ENCODE measurements at places on chromosomes 1 and 21.

DNA sequence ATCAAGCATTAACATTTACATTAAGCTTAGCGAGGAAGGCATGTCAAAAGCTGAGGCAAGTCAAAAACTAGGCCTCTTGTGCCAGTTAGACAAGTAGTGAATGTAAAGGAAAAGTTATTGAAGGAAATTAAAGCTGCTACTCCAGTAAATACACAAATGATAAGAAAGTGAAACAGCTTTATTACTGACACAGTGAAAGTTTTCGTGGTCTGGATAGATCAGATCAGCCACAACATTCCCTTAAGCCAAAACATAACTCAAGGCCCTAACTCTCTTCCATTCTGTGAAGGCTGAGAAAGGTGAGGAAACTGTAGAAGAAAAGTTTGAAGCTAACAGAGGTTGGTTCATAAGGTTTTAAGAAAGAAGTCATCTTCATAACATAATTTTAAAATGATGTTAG lies 131.9 kb downstream of the VAV3 start:
- no peak for DNase-seq

- no peak for DNase-seq
Measured at GRCh38 chr1:156310962-156311361, 11.9 kb upstream of the VHLL start.

DNA sequence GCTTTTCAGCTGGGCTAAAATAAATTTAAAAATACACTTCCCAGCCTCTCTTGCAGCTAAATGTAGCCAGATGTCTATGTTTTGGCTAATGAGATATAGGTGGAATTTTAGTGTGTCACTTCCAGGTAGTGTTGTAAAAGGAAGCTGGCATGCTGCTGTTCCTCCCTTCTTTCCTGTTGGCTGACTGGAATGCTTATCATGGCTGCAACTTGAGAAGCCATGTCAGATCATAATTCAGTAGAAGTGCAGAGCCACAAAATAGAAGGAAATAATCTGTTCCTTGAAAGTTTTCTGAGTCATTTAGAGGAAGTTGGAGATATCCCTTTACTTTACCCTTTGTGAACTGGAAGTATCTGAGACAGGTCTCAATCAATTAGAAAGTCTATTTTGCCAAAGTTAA lies 10.9 kb upstream of the RBM15 start:
- DNase-seq, result no peak

GRCh38 chr21:36419996-36420395 lies 34.8 kb downstream of the CHAF1B start:
- DNase-seq, result peak; percentile 38

- DNase-seq, result no peak
Measured at GRCh38 chr1:117930173-117930447, 571 bp downstream of the WDR3 start.

DNA sequence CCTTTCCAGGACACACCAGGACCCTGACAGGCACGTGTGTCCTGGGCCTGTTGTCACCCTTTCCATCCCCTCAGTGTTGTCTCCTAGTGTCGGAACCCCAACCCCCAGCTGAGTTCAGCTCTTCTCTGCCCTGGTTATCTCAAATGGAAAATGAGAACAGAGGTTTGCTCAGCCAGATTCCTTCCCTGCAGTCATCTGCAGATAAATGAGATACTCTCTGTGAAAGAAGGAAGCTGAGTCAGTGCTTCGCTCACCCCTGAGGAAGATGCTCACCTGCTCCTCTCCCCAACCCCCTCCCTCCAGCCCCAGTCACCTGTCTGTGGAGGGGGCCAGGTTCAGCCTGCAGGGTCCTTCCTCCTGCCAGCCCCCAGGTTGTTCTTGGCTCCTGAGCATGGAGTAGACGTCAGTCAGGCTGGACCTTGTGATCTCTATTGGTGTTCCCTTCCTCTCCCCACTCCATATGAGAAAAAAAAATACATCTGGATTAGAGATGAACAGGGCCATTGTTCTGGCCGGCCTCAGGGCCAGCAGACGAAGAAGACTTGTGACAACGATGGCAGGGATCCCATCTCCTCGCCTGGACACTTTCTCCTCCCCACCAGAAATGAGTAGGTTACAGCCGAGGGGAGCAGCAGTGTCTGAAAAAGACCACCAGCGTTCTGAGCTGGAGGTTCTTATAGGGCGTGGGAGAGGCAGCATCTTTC lies 20.9 kb downstream of the PHGDH start:
- DNase-seq, result no peak

DNA sequence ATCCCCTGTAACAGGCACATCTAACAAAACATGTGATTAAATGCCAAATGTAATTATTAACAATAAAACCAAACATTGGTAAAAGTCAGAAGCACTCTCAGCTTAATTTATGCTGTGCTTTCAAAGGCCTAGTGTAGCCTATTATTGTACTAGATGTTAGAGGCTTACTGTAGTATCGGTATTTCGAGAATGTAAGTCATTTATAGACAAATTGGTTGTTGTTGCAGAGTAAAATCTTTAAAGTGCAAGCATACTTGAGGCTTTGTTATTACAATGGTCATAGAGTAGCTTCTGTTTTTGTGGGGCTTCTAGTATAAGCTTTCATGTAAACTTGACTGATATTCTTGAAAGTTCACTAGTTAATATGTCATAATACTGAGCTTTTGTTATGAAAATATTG lies 965.8 kb downstream of the PLA2G4A start:
- DNase-seq, result no peak

GRCh38 chr1:159341736-159342135 lies 39.6 kb downstream of the FCER1A start:
- no peak for DNase-seq

GRCh38 chr1:153122831-153123421 lies 9.6 kb upstream of the SPRR2F start:
- peak; percentile 12 for DNase-seq

GRCh38 chr1:3156936-3157335 lies 87.9 kb downstream of the PRDM16 start:
- DNase-seq, result no peak

DNA sequence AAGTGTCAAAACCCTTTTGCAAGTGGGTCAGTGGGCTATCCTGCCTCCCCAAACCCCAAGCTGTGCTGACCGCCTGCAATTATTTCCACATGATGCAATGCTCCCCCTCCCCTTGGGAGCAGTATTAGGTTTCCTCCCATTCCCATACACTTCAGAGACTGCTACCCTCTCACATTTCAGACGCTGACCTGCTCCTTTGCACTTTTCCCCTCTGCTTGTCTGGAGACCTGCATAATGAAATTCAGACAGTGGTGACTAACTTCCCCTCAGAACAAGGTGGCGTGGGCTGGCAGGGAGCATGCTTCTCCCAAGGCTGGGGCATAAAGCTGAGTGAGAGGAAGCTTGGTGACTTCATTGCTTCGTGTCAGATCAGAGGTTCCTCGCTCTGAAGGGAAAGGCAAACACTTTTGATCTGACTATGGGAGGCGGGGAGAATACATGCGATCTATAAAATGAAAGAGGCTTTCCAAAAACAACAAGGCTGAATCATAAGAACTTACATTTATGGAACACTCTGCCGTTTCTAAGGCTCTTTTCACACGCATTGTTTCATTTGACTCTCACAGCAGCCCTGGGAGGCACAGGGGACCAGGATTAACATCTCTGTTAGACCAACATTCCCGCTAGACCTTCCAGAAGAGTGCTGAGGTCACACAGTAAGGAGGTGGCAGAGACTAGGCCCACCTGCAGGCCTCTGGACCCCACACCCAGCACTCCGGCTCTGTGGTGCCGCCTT lies 27.5 kb upstream of the ROR1 start:
- no peak for DNase-seq

DNA sequence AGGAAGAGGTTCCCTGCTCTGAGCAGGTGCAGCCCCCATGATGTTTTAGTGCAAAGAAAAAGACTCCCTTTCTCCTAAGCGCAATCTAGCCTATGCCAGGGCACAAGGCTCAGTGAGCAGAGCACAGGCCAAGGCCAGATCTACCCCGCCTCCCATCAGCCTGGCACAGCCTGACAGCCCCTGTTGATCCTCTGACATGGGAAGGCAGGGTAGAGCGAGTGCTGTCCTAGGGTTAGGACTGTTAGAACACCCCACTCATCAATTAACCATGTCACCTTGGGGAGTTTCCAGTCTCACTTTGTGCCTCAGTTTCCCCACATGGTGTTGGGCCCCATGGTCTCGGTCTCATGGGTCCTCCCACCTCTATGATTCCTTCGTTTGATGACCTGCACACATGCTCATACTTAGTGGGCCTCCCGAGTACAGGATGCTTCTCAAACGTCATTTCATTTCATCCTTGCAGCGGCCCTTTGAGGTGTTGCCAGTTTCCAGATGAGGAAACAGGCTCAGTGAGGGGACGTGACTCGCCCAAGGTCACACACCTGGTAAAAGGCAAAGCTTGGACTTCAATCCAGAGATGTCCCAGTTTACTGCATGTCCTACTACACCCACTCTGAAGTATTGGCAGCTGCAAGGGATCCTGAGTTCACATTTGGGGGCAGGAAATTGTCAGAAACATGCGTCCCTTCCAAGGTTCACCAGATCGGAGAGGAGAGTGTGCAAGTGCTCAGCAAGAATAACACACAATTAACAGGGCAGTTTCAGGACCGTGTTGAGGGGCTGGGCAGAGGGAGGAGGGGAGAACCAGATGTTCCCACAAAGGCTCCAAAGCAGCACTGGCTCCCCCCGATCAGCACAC lies 213.3 kb downstream of the TRABD2B start:
- no peak for DNase-seq

GRCh38 chr1:156927215-156928042 lies 7.0 kb downstream of the LRRC71 start:
- DNase-seq, result peak; percentile 43

GRCh38 chr1:17599291-17599953 lies 59.9 kb downstream of the ARHGEF10L start:
- DNase-seq, result no peak

DNA sequence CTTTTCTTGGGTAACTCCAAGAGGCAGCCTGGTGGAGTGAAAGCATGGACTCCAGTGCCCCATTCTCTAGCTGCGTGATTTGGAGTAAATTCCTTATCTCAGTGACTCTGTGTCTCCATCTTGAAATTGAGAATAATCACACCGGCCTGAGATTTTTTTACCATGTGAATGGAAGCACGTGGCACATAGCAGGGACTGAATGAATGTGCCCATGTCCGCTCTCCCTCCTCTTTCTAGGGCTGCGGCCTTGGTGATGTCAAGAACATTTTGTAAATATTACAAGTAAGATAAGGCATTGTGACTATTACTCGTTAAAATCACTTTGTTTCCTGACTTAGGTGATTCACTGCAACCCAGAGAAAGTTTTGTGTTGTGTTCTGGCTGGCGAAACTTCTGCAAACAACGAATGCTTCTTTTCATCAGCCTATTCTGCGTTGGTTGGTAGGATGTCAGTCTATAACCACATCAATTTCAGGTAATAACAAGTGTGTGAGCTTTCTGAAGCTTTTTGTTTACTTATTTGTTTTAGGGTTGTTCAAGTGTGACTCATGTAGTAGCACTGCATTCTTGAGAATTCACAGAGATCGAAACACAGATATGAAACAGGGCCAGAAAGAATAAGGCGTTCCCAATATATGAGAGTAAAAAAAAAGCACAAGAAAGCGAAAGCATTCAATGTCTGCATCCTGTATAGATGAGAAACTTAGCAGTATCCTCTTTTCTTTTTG lies 135.7 kb upstream of the SLC45A1 start:
- DNase-seq, result peak; percentile 44

DNA sequence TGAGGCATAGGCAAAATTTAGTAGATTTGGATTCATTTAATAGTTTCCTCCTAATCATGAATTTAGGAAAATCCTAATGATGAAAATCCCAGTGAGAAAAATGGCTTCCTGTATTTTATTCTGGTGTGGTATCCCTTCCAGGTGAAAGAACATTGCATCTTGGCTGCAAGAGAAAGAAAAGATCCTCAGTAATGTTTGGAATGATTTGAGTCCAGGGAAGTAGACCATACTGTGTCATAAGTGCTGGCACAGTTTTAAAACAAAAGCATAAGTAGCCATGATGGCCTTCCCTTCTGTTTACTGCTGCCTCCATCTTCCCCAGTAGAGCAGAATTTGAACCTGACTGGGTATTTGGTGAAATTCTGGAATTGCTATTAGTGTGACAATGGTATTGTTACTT lies 52.8 kb downstream of the CACHD1 start:
- DNase-seq, result no peak

GRCh38 chr1:3895279-3895950 lies 4.7 kb downstream of the C1orf174 start:
- DNase-seq, result no peak

DNA sequence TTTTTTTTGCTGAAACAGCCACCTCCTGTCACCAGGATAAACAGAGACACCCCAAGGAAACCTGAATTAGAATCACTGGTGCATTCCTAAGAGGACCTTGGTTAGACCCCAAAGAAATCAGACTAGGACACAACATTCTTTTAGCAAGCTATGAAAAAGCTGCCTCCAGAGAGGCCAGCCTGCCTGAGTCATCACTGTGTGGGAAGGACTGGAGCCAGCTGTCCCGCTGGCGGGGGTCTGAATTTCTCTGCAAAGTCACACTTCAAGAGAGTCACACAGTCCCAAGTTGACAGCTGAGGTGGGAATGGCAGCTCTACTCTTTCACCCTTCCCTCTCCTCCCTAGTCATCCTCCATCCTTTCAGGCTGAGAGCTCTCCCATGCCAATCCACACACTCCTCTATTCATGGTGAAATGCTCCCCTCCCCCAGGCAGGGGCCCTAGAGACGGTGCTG lies 405.0 kb upstream of the POU3F1 start:
- no peak for DNase-seq

DNA sequence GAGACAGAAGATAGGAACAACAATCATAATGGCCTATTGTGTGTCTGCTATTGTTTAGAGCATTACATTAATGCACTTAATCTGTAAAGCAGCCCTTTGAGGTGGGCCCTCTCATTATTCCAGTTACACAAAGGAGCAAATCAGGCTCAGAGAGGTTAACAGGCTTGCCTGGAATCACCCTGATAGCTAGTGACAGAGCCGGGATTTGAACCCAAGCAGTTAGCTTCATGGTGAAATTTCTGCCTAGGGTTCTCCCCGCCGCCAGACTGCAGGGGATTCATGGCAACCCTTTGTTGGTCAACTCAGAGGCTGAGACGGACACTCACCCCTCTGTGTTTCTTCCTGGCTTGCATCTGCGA lies 7.1 kb downstream of the HEYL start:
- no peak for DNase-seq

- no peak for DNase-seq
Measured at GRCh38 chr1:14996133-14997050, 157.2 kb upstream of the TMEM51 start.

DNA sequence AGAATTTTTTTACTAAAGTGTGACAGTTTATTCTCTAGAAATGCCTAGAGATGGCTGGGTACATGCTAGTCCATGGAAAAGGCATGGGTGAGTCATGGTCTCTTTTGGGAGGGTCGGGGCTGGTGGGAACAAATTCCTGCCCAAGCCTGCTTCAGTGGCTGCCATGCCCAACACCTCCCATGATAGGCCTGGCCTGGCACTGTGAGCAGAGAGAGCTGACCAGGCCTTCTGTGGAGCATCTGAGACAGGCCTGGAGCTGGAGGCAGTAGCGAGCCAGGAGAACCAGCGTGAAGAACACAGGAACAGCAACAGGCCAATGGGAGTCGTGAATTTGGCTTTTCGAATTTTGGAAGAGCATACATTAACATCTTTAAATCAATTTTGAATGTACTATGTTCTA lies 209.2 kb downstream of the SDCCAG8 start:
- DNase-seq, result no peak

GRCh38 chr1:28067523-28068090 lies 20.8 kb downstream of the EYA3 start:
- no peak for DNase-seq

GRCh38 chr1:56133522-56134472 lies 445.6 kb downstream of the PLPP3 start:
- peak; percentile 46 for DNase-seq

GRCh38 chr1:234277161-234277868 lies 95.9 kb upstream of the COA6 start:
- DNase-seq, result no peak

Measured in GM06990 (cell line).